ENCODE measurements at places on chromosomes 11 and 22. TPM values are rescaled to one million over a fixed set of nuclear protein-coding genes. Genes with fewer than 3 reads are reported as not detected.

RPS6KA4 gene
- 54.4 TPM for total RNA-seq

CARD16 gene
- not detected for total RNA-seq

TPBGL gene
- 0.35 TPM for total RNA-seq

KRTAP5-10 gene
- total RNA-seq: not detected

OR51E2 gene
- 0.14 TPM for total RNA-seq

LRRN4CL gene
- total RNA-seq: 0.12 TPM

BBOX1 gene
- total RNA-seq: not detected

NXPE4 gene
- total RNA-seq: not detected

LUZP2 gene
- total RNA-seq: not detected

OR5D16 gene
- not detected for total RNA-seq

RNF215 gene
- 20.7 TPM for total RNA-seq

PGA5 gene
- not detected for total RNA-seq

NPAS4 gene
- total RNA-seq: not detected

KDELR3 gene
- 19.0 TPM for total RNA-seq

DDX10 gene
- total RNA-seq: 57.4 TPM

POU2AF2 gene
- not detected for total RNA-seq

CCDC81 gene
- 0.17 TPM for total RNA-seq

HTR3A gene
- total RNA-seq: not detected

REXO2 gene
- total RNA-seq: 113 TPM

Data from A549 treated with CpdA at 1 μM for 4 hours (cell line).